ENCODE measurements at places on chromosomes 3 and 15.
A peak's percentile ranks its signal among the peaks of the same experiment; 100 is the strongest.

GRCh38 chr15:90205886-90206285 is 4.8 kb downstream of the SEMA4B start:
- no peak for DNase-seq

DNA sequence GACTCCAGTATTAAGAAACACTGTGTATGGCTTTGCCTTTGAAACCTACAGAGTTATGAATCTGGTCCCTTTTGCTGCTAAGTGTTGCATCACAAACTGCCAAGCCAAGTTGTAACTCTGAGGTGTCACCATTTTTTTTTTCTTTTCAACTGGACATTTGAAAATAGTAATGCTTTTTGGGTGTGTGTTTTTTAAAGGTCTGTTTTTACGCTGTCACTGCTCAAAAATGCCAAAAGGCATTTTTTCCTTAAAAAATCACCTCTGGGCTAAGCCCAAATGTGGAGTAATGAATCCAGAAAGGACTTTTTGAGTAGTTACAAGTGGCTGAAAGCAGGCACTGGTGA is 9.5 kb downstream of the SMAD3 start:
- no peak for DNase-seq

DNA sequence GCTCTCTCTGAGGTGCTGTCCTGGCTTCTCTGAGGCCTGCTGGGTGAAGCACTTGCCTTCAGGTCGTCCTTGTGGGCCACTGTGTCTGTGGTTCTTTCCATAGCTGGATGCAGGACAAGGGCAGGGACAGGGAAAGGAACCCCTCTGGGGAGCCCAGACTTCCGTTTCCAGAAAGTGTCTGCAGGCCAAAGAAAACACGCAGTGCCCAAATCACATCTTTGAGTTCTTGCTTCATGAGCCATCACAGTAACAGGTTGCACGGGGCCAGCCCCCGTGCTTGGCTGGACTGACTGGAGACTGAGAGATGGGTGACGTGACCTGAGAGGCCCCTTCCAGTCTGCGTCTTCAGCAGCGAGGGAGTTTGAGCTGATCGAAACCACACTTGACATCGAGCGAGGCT is 115.8 kb downstream of the GABRG3 start:
- no peak for DNase-seq

- DNase-seq = no peak
Measured at GRCh38 chr3:107369791-107370190, 7.4 kb upstream of the CCDC54 start.

GRCh38 chr3:54954022-54954421 is 26.2 kb upstream of the LRTM1 start:
- DNase-seq = no peak

GRCh38 chr3:33096093-33096868 is 665 bp downstream of the GLB1 start:
- DNase-seq = no peak

- no peak for DNase-seq
Measured at GRCh38 chr15:100032358-100033085, 299.3 kb upstream of the LYSMD4 start.

- DNase-seq = no peak
Measured at GRCh38 chr15:80679167-80679803, 15.8 kb upstream of the ABHD17C start.

GRCh38 chr15:73782344-73782959 is 29.3 kb upstream of the INSYN1 start:
- DNase-seq = no peak

DNA sequence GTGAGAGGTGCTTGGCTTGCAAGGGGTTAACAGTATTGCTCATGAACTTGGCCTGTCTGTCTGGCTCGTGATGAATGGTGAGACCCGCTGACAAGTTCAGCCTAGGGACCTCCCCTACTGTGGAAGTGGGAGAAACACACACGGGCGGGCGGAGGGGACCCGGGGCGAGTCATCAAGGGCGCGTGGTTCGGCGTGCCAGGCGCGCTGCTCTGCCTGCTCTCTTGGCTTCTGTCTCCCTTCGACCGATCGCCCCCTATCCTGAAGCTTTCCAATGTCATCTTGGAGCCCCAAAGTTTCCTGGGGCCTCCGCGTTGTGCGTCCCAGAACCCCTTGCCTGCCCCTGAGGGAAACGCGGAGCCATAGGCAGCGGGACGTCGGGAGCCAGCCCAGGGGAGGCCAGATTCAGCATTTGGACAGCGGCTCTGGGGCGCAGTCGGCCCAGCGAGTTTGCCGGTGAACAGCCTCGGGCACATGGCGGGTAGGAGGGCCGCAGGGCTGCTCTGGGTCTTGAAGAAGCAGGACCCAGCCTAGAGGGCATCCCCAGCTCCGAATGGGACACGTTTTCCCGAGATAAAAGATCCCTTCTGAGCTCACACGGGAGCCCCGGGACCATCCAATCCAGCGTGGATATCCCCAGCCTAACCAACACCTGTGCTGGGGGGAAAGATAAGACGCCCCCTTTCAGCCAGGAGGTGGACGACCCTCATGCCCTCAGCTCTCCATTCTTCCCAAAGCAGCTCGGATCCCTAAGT is 27.0 kb upstream of the POLG start:
- DNase-seq = peak; percentile 86

GRCh38 chr15:84731774-84732173 is 15.8 kb upstream of the SEC11A start:
- DNase-seq = no peak

DNA sequence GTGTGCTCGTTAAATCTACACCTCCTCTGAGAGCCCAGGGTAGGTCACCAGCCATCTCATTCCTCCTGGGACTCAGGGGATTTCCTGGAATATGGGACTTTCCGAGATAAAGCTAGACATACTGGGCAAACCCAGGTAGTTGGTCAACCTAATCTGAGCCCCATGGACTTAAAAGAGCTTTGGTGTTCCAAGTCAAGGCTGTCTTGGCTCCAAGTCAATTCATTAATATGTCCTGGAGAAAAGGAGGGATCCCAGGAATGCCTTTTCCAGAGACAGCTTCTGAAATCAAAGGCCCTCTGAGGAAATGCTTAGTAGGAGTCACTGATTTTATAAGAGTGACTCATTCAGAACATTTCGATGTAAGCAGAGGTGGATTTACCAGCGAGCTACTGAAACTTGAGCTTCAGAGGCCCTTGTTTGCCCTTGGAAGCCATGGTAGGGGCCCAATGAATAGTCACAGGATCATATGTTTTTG is 137.3 kb upstream of the UBE2E1 start:
- DNase-seq = no peak

DNA sequence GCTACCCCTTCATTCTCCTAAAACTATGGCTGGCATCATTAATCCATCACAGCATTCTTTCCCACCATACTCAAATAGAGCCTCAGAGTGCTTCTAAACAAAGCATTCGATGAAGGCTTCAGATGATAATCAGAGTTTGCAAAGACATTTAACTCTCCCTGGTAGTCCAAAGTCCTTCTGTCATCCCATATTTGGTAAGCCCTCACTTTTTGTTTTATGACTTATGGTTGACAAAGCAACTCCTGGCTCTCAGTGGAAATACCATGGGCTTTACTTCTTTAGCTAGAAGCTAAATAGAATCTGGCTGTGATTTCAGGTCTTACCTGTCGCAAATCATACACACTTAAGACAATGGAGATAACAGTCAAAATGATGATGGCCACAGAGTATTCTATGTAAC is 27.8 kb downstream of the ATP13A5 start:
- DNase-seq = no peak

- no peak for DNase-seq
Measured at GRCh38 chr3:194624956-194625355, 8.3 kb downstream of the TMEM44 start.

DNA sequence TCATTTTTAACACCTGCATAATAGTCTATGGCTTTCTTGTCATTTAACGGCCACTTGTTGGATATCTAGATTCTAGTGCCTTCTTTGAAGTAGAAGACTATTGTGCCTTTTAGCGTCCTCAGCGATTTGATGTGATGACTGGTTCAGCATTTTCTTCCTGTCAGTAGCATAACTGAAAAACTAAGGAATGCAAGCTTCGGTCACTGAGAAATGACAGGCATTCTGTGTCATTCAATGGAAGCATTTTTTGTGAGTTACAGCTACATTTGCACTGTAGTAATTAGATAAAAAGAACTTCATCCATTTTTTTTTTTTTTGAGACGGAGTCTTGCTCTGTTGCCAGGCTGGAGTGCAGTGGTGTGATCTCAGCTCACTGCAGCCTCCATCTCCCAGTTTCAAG is 10.3 kb downstream of the NEK11 start:
- no peak for DNase-seq

- DNase-seq = no peak
Measured at GRCh38 chr15:99673111-99673510, 60.1 kb downstream of the LYSMD4 start.

DNA sequence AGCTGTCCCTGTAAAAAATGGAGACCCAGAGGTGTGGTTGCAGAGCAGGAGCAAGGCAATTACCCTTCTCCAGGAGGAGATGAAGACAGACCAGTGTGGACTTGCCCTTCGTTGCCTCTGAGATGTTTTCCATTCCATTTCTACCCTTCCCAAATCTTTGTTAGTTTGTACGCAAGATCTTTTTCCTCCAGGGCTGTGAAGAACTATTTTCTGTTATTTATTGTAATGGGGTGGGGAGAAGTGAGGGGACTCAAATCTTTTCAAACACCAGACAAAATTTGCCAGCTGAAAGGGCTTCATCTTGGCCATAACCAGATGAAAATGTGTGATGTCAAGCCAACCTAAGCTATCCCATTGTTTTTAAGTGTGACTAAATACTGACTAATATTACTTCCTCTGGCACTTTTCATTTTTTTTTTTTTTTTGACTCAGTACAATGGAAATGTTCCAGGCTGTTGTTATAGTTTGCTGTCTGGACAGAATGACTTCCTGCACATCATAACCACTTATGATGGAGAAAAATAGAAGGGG is 271.3 kb upstream of the TPRG1 start:
- no peak for DNase-seq

GRCh38 chr3:113802795-113803455 is 35.7 kb upstream of the GRAMD1C start:
- DNase-seq = no peak

GRCh38 chr3:84724877-84725276 is 233.9 kb upstream of the CADM2 start:
- no peak for DNase-seq

DNA sequence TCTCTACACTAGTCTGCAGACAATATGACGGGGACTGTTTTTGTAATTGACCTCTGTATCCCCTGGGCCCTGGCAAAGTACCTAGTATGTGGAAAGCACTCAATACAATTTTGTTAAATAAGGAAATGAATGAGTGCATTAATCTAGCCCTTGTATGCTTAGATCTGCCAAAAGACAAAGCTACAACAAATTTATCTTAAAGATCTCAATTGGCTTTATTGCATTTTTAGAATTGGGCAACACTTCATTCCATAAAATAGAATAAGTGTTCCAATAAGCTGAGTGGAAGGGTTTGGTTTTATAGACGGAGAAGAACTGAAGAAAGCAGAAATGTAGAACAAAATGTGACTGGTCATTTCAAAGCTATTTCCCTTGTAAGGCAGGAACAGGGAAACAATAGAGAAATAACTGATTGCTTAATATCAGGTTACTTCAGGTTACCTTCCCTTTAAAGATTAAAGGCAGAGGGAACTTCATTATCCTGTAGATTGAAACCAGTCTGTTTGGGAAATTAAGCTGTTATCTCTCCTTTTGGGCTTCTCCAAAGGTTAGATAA is 108.3 kb upstream of the MME start:
- no peak for DNase-seq

- peak; percentile 16 for DNase-seq
Measured at GRCh38 chr15:22786868-22787698, 639 bp downstream of the NIPA1 start.

DNA sequence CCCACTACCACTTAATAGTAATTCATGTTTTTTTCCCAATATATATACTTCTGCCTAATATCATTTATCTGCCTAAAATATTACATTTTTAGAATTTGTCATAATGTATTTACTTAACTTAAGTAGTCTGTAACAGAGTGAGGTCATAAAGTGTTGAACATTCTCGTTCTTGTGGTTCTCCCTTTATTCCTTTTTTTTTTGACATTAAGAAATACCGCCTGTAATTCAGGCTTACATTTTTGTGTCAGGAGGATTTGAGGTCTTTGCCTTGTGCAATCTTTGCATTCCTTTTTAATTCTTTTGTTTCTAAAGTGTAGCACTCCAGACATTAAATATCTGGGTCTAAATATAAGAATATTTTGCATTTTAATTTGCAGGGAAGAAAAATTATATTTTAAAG is 315.4 kb downstream of the PTPRG start:
- no peak for DNase-seq

- no peak for DNase-seq
Measured at GRCh38 chr15:73398861-73399260, 30.1 kb upstream of the HCN4 start.

DNA sequence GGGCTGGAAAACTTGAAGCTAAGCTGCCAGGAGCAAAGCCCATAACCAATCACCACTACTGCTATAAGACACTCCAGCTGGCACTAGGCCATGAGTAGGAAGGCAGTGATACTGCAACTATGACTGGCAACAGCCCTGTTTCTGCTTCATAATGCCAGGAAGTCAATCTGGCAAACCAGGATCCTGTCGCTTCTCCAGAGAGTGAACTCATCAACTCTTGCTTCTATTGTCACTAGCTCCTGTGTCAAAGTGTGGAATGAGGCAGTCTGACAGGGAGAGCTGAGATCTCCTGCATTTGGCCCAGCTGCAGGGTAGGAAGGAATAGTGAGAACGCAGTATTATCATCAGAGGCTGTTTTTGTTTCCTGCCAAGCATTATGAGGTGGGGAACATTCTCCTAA is 105.3 kb downstream of the CTNNB1 start:
- DNase-seq = peak; percentile 61

- DNase-seq = no peak
Measured at GRCh38 chr3:171206283-171206682, 179.8 kb upstream of the SLC2A2 start.

GRCh38 chr3:40584625-40585189 is 59.9 kb downstream of the ZNF621 start:
- DNase-seq = peak; percentile 63

DNA sequence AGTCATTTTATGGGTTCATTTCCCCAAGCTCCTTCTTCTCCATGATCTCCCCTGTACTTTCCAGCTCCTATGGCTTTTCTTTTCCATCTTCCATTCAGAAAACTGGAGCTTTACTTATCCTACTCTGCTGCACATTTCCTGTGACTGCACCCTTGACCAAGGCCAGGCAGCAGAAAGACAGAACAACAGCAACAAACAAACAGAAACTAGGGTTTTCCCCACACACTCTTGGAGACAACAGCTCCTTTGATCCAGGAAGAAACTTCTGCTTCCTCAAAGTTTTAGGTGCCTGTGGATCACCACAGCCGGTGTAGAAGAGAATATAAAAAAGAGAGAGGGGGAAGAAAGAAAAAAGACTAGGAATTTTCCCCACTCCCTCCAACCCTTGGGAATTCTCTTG is 342.3 kb upstream of the CFAP20DC start:
- DNase-seq = no peak
